Posterior cingulate gyrus (tissue), 11 donors: ENCODE measurements at places on chromosomes 5 and 9.

DNA sequence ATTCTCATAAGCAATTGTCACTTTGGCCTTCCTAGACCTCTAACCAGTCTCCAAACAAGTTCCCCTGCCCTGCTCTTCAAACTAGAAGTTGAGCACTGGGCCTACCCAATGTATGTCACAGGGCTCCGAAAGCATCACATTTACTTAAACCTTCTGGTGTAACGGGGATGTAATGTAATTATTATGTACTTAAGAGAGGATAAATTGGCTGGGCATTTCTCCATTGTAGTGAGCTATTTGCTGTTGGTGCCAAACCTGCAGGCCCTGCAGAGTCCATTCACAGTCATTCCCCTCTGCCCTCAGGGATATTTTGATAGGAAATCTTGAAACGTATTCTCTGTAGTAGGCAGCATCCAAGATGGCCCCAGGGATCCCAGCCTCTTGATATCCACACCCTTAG lies 64.2 kb upstream of the GNE start:
- DNase-seq, result no peak

DNA sequence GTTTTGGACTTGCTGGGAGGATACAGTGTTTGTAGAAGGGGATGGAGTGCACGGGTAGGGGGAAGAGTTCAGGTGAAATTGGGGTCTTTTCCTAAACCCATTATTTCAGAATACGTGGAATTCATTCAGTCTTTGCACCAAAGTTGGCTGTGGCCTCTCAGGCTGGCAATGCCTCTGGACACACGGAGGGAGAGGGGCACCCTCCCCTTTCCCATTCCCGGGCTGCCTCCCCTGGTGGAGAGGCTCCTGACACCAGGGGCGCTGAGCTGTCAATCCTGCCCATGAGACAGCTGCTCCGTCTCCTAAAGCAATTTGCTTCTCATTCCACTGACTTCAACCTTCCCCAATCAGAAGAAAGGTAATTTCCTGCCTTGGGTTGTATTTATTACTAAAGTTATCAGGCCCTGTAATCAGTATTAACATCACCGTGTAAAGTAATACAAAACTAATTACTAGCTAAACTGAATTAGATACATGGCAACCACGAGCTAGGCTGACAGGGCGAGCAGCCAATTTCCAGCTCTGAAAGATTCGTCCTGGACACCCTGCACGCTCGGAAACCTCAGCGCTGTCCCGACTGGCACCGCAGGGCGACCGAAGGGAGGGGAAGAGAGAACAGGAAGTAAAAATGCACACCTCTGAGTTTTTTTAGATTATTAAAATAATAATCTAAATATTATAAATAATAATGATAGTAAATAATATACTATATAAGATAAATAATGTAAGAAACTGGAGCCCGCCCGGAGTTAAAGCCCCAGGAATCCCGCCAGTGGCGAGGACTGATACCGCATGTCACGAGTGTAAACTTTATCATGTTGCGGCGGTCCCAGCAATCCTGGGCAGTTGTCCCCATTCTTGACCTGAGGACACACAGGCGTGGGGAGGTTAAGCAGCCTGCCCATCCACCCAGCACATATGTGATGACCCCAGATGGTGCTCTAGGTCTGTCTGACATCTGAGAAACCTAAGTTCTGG lies 6.9 kb upstream of the OLFM1 start:
- DNase-seq, result peak; percentile 23

DNA sequence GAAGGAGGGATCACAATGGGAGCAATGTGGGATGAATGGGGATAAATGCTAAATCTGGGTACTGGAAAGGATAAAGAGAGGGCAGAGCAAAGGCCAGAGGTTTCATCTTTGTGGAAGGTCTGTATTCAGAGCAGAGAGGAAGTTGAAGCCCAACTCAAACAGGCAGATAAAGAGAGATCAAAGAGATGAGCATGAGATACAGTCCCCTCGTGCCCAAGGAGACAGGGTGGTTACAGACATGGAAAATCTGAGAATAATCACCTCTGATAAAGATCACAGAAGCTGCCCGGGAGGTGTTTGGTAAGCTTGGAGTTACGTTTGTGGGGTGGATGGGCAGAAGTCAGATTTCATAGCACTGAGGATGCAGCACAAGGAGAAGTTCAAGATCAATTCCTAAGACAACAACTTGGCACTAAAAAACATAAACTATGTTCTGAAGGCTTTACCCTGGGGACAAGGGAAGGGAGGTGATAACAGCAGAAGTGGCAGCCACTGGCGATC lies 459 bp upstream of the ERAP2 start:
- DNase-seq, result no peak

DNA sequence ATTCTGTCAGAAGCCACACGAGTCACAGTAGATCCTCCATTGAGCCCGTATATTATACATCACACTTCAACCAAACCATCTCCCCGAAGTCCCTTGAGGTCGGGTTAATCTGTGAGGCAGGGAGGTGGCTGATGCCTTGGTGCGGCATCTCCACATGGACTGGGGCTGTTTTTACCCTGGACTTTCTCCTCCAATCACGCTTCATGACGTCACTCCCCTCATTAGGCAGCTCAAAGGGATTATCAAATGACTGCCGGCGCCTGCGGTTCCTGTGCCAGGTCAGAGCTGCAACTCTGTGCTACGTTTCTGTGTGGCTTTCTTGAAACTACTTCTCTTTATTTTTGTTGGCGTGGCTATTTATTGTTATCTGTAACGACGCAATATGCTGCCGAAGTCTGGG lies 53.7 kb downstream of the TMOD1 start:
- peak; percentile 74 for DNase-seq
